Activated naive CD8-positive, alpha-beta T cell treated with anti-CD3 and anti-CD28 coated beads, Interleukin-2, amount 10 ng/mL, durations not matched to agents 7 days and 5 days (primary cell): ENCODE measurements at places on chromosomes 13 and 19. TPM values are rescaled to one million over a fixed set of nuclear protein-coding genes. Genes with fewer than 3 reads are reported as not detected.

DNA sequence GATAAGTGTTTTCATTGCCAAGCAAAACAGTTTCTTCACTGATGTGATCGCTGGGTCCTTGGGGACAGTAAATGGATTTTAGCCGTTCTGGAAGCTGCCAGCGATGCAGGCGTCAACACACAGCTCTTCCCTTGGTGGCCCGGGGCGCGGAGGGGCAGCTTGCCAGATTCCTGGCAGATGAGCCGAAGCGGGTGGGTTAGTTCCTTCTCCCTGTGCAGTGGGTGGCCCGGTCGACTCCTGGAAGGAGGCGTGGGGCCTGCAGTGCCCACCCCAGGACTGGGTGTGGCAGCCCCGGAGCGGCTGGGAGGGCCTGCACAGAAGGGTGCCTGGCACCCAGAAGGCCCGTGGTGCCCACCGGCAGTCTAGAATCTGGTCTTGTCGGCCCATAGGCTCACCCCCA lies 69.0 kb downstream of the KDM4B start:
- no peaks in the 10 kb centered on the region for H3K27me3 ChIP-seq
- peaks cover 3% of the 10 kb centered on the region for H3K4me1 ChIP-seq
- peaks cover 3% of the 10 kb centered on the region for H3K36me3 ChIP-seq
- DNase-seq: no peak
- H3K27ac ChIP-seq: no peak overlapping the region
- H3K4me3 ChIP-seq: no peak overlapping the region

DNA sequence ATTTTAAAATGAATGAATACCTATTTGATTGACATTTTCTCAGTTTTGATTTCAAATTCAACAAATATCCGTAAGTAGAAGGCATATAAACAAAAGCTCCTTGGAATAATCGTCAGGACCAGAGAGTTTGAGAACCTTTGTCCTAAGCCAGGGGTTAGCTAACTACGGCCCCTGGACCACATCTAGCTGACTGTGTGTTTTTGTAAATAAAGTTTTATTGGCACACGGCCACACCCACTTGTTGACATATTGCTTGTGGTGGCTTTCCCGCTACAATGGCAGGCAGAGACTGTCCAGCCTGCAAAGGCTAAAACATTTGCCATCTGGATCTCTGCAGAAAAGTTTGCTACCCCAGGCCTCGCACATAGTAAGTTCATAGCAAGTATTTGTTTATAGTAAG lies 83.4 kb downstream of the GNG7 start:
- no peaks in the 10 kb centered on the region for H3K27me3 ChIP-seq
- no peak for DNase-seq
- H3K4me3 ChIP-seq: peak overlapping the region; percentile 79
- H3K36me3 ChIP-seq: peaks cover 2% of the 10 kb centered on the region
- peaks cover 57% of the 10 kb centered on the region for H3K4me1 ChIP-seq
- H3K27ac ChIP-seq: peak overlapping the region; percentile 94

DNA sequence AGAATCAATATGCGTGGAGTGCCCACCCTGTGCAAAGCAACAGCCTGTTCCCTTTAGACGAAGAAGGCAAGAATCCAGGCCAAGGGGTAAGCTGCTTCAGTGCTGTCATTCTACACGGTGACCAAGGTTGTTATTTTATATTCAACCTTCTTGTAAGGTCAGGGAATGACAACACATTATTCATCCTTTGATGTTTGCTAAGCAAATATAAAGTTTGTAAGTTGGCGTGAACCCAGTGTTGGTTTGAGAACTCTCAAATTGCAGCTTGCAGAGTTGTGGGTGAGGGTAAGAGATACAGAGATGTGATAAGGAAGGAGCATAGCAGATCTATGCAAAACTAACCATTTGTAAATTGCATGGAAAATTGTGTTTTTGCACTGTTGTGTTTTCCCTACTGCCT lies 436.7 kb downstream of the FGF9 start:
- no peak overlapping the region for H3K4me3 ChIP-seq
- H3K4me1 ChIP-seq: peaks cover 30% of the 10 kb centered on the region
- peaks cover 8% of the 10 kb centered on the region for H3K36me3 ChIP-seq
- H3K27ac ChIP-seq: no peak overlapping the region

The F10 gene
- not detected for total RNA-seq

The ACOD1 gene
- total RNA-seq: not detected

The ATXN8OS gene
- total RNA-seq: not detected
